Progenitor cell of endocrine pancreas (in vitro differentiated cells): ENCODE measurements at places on chromosomes 3 and 15.

DNA sequence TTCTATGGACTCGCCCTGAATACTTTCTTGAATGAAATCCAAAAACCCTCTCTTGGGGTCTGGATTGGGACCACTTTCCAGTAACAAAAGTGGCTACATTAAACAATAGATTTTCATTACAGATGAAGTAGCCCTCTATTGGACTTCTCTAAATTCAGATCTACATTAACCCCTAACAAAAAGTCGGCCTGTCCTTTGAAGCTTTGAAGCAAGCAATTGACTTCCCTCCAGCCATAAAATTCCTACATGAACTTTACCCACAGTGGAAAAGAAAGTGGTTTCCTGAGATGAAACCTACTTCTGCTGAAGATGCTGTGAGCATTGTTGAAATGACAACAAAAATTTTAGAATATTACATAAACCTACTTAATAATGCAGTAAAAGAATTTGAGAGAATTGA is 967.1 kb upstream of the ROBO1 start:
- no peak for DNase-seq

GRCh38 chr15:39242345-39242744 is 338.5 kb upstream of the THBS1 start:
- DNase-seq = no peak

GRCh38 chr3:187673012-187673411 is 2.8 kb upstream of the SST start:
- DNase-seq = no peak

DNA sequence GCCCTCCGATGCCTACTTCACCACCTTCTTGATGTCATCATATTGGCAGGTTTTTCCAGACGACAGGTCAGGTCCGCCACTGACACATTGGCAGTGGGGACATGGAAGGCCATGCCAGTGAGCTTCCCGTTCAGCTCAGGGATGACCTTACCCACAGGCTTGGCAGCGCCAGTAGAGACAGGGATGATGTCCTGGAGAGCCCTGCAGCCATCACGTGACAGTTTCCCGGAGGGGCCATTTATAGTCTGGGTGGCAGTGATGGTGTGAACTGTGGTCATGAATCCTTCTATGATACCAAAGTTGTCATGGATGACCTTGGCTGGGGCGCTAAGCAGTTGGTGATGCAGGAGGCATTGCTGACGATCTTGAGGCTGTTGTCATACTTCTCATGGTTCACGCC is 68.5 kb downstream of the ZNF609 start:
- no peak for DNase-seq

DNA sequence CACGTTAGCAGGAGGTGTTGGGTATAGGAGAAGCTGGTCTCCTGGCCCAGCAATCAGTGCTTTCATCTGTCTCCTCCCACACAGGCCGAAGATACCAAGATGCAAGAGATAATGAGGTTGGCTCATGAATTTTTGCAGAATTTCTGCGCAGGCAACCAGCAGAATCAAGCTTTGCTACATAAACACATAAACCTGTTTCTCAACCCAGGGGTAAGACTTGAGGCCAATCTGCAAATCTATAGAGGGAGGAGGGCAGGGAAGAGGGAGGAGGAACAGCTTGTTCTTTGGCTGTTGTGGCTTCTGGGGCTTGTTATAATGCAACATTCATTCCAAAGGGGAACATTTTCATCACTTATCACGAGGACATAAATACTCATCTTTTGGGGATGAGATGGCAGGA is 195.3 kb downstream of the ITPR1 start:
- DNase-seq = no peak

DNA sequence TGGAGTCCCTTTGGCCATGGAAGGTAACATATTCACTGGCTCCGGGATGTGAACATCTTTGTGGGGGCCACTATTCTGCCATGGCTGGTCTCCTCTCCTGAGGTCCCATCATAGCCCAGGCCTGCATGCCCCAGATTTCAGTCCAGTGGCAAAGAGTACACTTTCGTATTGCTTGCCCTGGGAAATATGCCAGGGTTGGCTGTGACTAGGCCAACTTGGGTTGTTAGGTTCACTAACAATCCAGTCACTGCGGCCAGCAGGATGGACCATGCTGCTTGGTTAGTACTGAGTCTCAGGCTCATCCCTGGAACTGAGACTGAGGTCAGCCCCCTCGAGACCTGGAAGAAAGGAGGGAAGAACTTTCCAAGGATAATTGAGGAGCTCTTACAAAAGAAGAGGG is 9.8 kb upstream of the EEFSEC start:
- DNase-seq = no peak

- DNase-seq = no peak
These were observed 19.0 kb upstream of the DLG1 start for GRCh38 chr3:197317250-197317963.

- no peak for DNase-seq
These were observed 151.3 kb downstream of the CFAP20DC start for GRCh38 chr3:58898513-58898912.

GRCh38 chr15:74504418-74504817 is 36.6 kb upstream of the ARID3B start:
- no peak for DNase-seq

- DNase-seq = no peak
These were observed 47.5 kb upstream of the SEMA4B start for GRCh38 chr15:90153658-90154057.

GRCh38 chr15:92636908-92637481 is 18.6 kb downstream of the FAM174B start:
- no peak for DNase-seq
